Right cardiac atrium (tissue), 5 donors: ENCODE measurements at places on chromosomes 4 and X. TPM values are rescaled to one million over a fixed set of nuclear protein-coding genes. Genes with fewer than 3 reads are reported as not detected.

Gene DDX53
- not detected for total RNA-seq

Gene RRAGB
- total RNA-seq, result 14.2 TPM

Gene HSFX3
- total RNA-seq, result not detected

Gene TLR8
- total RNA-seq, result 1.3 TPM

Gene LINC00632
- total RNA-seq, result 330 TPM

Gene MXRA5
- 3.1 TPM for total RNA-seq

Gene MAGED4
- total RNA-seq, result 2.4 TPM

Gene RIPPLY1
- not detected for total RNA-seq

Gene CXCL5
- not detected for total RNA-seq

Gene EGFL6
- not detected for total RNA-seq

Gene HDX
- 5.1 TPM for total RNA-seq

Gene TBC1D8B
- 6.8 TPM for total RNA-seq

Gene NAA11
- total RNA-seq, result not detected

Gene NELFA
- 14.9 TPM for total RNA-seq

Gene CD38
- total RNA-seq, result 10.3 TPM

Gene TLL1
- total RNA-seq, result 1.7 TPM

Gene GUCY1B1
- total RNA-seq, result 8.9 TPM

Gene EDA2R
- total RNA-seq, result 0.43 TPM

Gene IRAK1
- total RNA-seq, result 33.2 TPM

Gene MAP7D3
- total RNA-seq, result 11.3 TPM

Gene CD40LG
- total RNA-seq, result 0.46 TPM

Gene HGFAC
- 0.31 TPM for total RNA-seq

Gene CYTL1
- 0.46 TPM for total RNA-seq

Gene PRKG2
- total RNA-seq, result 8.6 TPM

Gene GC
- total RNA-seq, result 0.61 TPM

Gene SLC9B1
- total RNA-seq, result 1.7 TPM

Gene IQSEC2
- total RNA-seq, result 11.6 TPM

Gene IQCM
- not detected for total RNA-seq

Gene STATH
- total RNA-seq, result not detected

Gene TMPRSS11F
- not detected for total RNA-seq

Gene SSX2B
- total RNA-seq, result not detected

Gene WAS
- total RNA-seq, result 3.0 TPM

Gene TCEAL6
- not detected for total RNA-seq

Gene STOX2
- 19.1 TPM for total RNA-seq

Gene DCLK2
- total RNA-seq, result 13.1 TPM

Gene HSPA4L
- total RNA-seq, result 12.4 TPM

Gene TMEM128
- 17.7 TPM for total RNA-seq

Gene SH3BP2
- total RNA-seq, result 27.6 TPM
